ENCODE measurements at places on chromosomes 16 and 17.
A peak's percentile ranks its signal among the peaks of the same experiment; 100 is the strongest.

- no peak for DNase-seq
Measured at GRCh38 chr16:85536073-85536410, 77.1 kb upstream of the GSE1 start.

DNA sequence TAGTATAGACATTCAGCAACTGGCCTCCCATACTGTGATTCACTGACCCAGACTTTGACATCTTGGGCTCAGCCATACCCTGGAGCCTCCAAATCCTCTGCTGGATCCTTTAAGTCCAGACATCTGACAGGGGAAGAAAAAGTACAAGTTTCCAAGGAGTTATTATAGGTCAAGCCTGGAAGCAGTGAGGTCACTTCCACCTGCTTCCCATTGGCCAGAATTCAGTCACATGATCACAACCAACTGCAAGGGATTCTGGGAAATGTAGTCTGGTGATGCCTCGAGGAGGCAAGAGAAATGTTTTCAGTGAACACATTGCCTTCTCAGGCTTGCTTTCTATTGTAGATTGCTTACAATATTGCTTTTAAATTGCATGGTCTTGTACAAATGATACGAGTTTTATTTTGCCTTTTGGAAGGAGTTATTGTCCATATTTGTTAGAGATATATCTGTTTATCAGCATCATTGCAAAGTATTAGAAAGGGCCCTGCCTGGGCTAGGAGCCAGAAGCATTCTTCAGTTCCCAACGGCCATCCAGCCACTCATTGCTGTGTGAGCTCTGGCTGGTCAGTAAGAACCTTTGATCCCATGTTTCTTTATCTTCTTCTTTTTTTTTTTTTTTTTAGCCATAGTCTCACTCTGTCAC lies 696.9 kb downstream of the WWOX start:
- no peak for DNase-seq

DNA sequence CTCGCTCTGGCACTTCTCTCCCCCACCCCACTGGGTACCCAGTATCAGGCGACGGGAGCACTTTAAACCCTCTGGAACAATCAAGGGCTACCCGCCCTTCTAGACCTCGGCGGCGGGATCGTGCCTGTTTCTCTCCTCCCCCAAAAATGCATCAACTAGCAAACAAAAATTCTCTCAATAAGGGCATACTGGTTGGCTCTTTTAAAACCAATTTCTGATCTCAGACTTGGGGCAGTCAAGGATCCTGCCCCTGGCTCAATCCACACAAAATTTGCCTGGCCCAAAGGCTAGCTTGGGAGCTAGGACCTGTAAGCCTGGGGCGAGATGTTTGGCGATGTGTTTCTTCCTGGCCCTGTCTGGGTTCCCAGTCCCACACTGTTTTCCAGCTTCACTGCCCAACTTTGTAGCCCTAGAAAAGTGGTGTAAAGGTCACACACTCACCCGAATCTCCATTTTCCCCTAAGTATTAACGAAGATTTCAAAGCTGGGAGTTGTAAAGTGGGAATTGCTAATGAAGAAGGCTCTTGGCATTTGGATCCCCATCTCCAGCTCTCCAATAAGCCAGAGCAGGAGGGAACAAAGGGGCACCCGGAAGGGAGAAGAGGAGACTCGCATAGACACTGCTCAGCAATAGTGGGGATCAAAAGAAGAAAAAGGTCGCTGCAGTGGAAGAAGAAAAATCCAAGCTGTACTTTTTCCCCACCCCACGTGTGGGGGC lies 14.4 kb upstream of the HOXB2 start:
- DNase-seq: no peak

DNA sequence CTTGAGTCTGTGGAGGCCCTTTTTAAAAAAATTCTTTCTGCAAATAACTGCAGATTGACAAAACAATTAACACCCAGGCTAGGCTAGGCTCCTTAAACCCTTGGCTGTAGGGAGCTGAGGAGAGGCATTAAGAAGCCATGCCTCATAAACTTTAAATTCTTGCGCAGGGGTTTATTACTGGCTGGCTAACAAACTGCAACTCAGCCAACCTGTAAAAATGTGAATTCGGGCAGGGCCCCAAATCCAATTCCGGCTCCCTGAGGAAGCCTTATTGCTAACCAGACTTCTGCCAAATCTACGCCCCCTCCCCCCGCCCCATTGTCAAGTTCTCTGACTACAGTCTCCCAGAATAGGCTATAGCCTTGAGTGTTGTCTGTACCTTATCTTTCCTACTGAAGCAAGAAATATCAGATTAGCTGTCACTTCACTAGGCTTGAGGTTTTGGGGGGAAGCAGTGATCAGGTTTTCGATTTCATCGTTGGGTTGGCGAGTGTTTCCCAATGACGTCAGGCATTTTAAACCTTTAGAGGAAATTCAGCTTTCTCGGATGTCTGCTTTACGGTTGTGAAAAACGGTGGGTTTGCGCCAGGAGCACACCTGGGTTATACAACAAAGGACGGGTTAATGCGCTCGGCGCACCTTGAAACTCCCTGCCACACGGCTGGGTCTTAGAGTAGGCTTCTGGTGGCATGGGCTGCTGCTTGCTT lies 2.0 kb downstream of the CDH3 start:
- no peak for DNase-seq

DNA sequence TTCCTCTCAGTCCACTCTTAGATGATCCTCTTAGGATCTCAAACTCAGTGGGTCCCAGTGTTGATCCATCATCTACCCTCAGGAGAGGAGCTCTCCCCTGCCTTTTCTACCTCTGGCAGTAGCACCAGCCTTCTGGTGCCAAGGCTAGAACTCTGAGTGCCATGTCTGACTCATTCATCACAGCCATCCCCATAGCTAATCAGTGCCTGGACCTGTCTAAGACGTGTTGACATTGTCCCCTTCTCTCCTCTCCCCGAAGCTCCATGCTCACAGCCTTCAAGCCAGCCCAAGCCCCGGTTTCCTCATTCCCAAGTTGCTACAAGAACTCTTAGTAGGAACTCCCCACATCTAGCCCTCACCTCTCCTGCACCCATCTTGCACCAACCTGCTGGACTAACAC lies 73.5 kb upstream of the GRIN2A start:
- no peak for DNase-seq

- peak; percentile 63 for DNase-seq
Measured at GRCh38 chr17:48215583-48216139, 108.1 kb downstream of the SNX11 start.

DNA sequence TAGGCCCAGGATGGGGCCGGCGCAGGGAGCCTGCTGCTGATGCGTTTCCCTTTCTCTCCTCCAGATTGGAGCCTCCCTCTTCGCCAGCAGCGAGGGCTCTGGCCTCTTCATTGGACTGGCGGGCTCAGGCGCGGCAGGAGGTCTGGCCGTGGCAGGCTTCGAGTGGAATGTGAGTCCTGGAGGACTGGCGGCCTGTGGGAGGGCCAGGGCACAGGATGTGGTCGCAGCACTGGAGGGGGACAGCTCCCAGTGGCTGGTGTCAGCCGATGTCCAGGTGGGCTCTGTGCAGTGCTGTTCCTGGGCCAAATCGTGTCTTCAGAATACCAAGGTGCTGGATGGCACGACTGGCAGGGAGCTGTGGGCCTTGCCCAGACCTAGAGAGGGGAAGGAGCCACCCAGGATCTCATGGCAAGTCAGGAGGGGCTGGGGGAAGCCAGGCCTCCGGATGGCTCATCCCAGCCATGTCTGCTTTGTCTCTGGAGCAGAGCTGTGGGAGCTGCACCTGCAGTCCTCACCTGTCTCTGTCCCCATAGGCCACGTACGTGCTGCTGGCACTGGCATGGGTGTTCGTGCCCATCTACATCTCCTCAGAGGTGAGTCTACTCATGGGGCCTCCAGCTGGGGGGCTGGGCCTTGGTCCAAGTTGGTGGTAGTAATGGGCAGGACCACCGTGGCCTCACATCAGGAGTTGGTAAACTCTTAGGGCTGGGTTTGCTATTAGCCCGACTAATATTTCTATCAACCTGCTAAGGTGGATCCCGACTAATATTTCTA lies 7.3 kb downstream of the SLC5A10 start:
- DNase-seq: no peak

DNA sequence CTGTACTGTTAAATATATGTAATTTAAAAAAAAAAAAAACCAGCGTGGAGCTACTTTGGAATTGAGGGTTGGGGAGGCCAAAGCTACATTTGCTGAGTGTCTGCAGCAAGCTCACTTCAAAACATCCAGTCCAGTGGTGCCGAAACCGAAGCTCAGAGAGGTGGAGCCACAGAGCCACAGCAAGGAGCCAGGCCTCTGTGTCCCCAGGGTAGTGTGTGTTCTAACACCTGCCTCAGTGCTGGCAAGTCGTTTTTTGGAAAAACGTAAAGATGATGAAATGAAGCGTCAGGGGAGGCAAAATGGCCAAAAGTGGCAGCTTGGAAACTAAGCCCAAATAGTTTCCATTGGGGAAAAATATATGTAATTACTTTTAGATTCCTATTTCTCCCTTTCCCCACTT lies 36.1 kb upstream of the MRC2 start:
- DNase-seq: no peak

GRCh38 chr17:17710728-17711541 lies 29.7 kb downstream of the RAI1 start:
- DNase-seq: no peak

DNA sequence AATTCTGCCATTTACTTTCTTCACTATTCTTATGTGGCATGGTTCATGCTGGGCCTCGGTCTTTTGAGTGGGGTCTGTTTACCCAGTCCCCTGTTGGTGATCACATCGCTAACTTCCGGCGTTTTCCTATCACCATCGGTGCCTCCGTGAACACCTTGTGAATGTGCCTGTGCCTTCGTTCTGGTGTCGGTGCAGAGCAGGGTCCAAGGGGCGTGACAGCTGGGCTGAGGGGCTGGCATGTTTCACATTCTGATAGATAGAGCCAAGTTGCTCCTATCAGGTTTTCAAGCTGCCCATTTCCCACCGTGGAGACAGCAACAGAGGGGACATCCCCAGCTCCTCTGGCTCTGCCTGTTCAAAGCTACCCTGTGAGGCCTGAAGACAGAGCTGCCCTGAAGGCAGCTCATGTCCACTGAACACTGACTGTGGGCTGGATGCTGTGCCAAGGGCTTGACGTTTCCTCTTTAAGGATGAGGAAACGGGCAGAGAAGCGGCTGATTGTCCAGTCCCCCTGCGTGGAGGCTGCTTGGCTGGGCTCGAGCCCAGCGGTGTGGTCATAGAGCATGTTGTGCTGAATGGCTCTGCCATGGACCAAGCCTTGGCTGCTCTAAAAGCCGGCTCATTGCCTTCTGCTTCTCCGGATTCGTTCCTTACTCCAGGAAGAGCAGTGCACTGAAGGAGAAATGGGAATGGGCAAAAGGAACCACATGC lies 17.0 kb downstream of the DHODH start:
- DNase-seq: no peak

DNA sequence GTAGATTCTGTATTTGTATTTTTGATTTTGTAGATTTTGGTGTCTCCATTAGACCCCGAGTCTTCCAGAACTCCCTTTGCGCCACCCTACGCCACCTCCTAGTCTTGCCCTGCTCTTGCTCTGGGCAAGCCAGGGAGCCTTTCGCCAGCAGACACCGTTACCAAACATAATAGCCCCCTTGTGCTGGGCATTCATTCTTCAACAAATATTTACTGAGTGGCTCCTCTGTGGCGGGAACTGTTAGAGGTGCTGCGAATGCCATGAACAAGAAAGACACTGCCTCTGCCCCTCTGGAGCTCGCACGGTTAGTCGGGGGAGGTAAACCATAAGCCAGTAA lies 841 bp upstream of the GPT2 start:
- DNase-seq: no peak

DNA sequence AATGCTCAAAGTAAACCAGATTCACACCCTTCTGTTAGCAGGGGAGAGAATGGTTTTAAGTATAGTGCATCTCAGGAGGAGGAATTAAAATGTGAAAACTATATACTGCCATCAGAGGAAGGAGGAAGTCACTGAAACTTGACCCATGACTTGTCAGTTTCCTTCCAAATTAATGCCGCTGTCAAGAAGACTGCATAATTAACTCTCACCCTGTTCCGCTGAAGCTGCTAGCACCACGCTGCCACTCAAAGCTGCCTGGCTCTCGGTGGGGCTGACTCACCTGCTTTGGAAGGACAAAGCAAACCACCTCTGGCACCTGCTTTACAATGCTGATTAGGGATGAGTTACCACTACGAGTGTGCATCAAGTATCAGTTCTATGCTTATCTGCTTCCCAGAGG lies 37.8 kb upstream of the ULK2 start:
- DNase-seq: no peak

DNA sequence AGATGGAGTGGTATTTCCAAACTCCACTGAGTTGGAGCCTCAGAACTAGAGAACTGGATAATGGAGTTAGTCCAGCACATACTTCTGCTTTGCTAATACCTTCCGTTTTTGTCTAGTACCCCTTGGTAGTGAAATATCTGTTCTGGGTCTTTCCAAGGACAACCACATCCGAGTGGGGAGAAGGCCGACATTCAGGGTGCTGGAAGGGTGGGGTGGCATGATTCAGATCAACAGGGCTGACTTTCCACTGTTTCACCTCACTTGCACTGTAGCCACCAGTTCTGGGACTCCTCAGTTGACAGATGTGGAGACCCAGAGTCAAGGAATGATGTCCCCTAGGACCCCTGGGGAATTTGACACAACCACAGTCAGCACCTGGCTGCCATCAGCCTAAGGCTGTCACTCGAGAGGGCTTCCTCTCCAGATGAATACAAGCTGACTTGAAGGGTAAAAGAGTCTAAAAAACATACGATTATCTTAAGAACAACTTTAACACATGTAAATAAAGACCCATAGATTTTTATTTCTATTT lies 84.8 kb upstream of the HNF1B start:
- DNase-seq: no peak

GRCh38 chr16:67884-68789 lies 4.3 kb downstream of the RHBDF1 start:
- DNase-seq: no peak

GRCh38 chr17:11264183-11264871 lies 23.3 kb downstream of the SHISA6 start:
- no peak for DNase-seq

DNA sequence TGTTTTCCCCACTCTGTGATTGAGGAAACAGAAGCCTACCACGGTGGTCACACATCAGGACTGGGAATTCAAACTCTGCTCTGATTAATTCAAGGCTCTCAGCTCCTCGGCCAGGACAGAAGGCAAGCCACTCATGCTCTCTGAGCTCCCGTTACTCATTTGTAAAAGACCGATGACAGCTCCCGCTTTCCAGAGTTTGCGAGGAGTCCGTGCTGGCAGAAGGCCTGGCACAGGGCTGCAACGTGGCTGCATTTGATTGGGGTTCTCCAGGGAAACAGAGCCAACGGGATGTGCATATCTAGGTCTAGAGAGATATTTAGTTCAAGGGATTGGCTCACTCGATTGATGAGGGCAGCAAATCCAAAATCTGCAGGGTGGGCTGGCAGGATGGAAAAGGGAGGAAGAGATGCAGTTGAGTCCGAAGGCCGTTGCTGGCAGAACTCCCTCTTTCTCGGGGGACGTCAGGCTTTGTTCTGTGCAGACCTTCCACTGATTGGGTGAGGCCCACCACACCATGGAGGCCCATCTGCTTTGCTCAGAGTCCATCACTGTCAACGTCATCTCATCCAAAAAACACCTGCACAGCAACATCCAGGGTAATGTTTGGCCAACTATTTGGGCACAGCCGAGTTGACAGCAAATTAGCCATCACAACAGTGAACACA lies 215.5 kb upstream of the RPL38 start:
- no peak for DNase-seq

Measured in NCI-H2227 treated with DMSO at 0.1 percent for 48 hours (cell line).